ENCODE measurements at places on chromosomes 1 and 21.

- no peak for DNase-seq
Measured at GRCh38 chr1:59761443-59761842, 53.3 kb upstream of the HOOK1 start.

DNA sequence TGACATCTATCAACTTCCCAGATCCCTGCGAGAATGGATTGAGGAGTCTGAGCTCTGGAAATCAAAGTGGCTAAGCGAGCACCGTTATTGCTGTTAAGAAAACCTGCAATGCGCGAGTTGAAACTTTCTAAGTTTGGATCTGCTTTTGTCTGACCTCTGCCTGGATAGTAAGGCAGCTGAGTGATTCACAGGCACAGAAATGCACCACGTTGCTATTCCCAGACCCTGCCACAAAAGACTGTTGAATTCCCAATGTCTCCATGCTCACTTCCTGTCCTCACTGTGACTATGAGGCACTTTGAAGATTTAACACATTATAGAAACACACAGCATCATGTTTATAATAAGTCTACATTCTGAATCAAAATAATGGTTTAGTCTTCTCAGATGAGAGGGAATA is 27.1 kb upstream of the CNIH3 start:
- DNase-seq = no peak

GRCh38 chr1:219927956-219928790 is at the start of gene SLC30A10:
Gene SLC30A10, minus strand, starts transcription at chr1:219928557. Its CDS starts 117 bp downstream, at chr1:219928440.
- DNase-seq = no peak

DNA sequence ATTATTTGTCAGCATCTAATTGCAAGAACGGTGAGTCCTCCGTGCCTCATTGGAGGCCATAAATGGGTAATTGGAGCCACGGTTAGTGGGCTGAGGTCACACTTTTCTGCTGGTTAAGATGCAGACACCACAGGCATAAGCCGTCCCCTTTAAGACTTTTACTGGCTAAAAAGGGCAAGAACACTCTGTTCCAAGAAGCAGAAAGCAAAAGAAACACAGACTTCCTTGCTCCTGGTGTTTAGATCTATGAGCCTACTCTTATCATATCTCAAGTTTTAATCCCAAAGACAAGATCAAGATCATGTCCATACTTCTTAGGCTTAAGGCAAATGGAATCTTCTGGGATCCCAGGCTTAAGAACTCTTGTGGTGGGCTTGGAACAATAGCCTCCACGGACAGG is 17.3 kb upstream of the GJA5 start:
- DNase-seq = no peak

GRCh38 chr1:32771561-32772280 is 45.4 kb downstream of the YARS1 start:
- no peak for DNase-seq

DNA sequence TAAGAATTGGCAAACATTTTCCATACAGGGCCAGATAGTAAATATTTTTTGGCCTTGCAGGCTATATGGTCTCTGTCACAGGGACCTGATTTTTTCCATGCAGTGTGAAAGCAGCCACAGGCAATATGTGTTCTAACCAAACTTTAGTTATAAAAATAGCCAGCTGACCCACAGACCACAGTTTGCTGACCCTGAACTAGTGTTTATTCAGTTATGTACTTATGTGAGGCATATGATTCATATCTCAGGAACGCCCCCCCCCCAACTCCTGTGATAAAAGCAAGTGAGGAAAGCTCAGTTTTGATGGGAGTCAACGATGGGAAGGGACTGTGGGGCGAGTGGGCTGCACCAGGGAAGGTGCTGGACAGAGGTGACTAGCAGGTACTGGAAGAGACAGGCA is 80.1 kb downstream of the HMGB4 start:
- DNase-seq = no peak

DNA sequence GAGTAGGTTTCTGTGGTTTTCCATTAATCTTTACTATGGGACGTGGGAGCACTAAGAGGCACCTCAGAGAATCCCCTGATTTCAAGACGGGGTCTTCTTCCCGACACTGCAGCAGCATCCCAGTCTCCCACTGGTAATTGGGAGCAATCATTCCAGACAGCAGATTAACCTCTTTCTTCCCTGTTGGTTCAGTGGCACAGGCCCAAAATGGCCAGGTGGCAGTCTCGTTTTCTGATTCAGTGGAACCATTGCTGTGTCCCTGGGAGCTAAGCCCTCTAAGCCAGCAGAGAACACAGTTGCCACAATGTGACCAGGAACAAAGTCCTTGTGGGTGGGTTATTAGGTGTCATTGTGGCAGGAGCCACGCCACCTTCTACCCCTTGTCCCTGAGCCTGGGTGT is 342.1 kb downstream of the MATN1 start:
- DNase-seq = no peak

DNA sequence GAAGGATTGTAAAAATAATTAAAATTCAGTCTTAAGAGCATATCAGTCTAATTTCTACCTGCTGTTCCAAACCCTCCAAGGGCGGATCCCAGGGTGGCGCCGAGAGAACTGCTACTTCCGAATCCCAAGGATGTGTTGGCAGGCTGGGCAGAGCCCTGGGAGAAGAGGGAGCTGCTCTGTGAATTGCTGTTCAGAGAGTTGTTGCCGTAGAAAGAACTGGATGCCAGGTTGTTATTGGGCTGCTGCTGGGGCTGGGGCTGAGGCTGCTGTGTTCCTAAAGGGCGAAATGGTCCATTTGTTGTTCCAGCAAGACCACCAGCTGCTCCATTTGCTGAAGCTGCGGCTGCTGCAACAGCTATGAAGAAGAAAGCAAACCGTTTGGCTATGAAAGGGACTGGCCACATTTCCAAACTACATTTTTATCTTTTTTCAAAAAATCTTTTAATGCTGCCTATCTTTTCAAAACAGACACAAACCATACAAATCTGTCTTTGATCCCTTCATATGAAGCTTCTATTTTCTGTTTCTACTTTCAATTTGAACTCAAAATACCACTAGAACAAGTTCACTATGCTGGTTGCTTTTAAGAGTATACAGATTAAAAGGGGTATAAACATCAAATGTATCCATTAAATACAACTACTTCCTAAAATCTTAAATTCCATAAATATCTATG is 57.5 kb upstream of the SDC3 start:
- DNase-seq = no peak

- DNase-seq = no peak
Measured at GRCh38 chr1:2802421-2802961, 998 bp upstream of the TTC34 start.

DNA sequence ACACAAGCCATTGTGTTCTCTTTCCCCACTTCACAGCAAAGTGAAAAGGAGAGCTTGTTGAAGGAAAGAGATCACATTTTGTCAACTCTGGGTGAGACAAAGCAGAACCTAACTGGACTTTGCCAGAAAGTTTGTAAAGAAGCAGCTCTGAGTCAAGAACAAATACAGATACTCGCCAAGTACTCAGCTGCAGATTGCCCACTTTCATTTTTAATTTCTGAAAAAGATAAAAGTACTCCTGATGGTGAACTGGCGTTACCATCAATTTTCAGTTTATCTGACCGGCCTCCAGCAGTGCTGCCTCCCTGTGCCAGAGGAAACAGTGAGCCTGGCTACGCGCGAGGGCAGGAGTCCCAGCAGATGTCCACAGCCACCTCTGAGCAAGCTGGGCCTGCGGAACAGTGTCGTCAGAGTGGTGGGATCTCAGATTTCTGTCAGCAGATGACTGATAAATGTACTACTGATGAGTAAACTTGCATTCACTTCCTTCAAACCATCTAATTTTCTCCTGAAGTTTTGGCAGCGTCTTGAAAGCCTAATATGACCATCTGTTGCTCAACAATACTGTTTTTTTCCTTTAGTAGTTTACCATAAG is 43.7 kb downstream of the BACH1 start:
- DNase-seq = no peak

DNA sequence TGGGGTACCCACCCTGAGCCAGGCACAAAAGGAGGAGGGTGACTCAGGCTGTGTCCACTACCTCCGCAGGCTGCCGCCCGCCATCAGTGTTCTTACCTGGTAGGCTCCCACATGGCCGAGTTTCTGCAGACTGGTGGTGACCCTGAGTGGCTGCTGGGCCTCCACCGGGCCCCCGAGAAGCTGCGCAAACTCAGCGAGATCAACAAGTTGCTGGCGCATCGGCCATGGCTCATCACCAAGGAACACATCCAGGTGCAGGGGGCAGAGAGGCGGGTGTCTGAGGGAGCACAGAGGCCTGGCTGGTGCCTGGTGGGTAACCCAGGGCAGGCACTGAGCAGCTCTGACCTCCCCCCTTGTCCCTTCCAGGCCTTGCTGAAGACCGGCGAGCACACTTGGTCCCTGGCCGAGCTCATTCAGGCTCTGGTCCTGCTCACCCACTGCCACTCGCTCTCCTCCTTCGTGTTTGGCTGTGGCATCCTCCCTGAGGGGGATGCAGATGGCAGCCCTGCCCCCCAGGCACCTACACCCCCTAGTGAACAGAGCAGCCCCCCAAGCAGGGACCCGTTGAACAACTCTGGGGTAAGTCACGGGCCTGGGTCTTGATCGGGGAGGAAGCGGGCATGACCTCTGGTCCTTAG is 13.0 kb downstream of the SESN2 start:
- no peak for DNase-seq

DNA sequence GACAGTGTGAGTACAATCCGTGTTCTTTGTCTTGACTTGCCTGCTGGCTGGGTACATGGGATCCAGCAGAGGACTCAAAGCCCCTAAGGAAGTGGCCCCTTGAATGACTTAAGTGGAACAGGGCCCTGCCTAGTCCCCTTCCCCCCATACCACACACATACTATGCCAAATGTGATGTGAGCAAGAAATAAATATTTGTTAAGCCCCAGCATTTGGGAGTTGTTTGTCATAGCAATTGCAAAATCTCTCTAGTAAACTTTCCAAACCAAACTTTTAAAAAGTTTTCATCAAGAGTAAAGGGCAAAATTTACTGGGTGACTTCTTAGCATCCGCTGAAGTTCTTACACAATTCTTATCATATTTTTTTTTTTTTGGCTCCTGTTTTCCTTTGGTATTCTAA is 32.5 kb upstream of the CACHD1 start:
- DNase-seq = no peak

DNA sequence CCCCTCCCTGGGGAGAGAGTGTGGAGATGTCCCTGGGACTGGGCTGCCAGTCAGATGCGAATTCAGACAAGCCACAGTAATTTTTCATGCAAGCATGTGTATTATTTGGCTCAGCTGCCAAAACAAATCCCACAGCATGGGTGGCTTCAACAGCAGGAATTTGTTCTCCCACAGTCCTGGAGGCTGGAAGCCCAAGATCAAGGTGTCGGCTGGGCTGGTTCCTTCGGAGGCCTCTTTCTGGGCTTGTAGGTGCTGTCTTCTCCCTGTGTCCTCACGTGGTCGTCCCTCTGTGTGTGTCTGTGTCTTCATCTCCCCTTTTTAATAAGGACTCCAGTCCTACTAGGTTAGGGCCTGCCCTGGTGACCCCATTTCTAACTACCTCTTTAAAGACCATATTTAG is 91.9 kb upstream of the ACTRT2 start:
- no peak for DNase-seq

DNA sequence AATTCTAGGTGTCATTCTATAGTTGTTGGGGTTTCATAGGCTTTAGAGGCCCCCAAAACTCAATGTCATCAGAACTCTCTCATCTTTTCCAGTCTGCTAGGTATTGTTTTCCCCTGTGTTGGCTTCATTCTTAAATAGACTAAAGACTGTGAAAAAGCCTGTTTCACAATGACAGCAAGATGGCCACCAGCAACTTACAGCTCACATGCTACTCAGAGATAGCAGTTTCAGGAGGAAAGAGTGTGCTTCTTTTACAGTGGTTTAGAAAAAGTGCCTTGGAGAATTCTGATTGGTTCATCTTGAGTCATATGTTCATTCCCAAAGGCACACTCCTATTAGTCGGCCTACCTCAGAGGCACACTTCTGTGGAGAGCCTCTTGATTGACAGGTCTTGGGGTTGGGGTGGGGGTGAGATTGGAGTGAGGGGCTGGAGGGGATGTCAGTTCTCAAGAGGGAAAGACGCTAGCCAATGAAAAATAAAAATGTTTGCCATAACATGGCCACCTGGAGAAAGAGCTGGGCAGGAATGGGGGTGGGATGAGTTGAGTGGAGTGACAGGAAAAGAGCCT is 8.5 kb downstream of the IL23R start:
- DNase-seq = no peak

GRCh38 chr1:230011333-230012092 is 55.5 kb upstream of the GALNT2 start:
- DNase-seq = no peak

DNA sequence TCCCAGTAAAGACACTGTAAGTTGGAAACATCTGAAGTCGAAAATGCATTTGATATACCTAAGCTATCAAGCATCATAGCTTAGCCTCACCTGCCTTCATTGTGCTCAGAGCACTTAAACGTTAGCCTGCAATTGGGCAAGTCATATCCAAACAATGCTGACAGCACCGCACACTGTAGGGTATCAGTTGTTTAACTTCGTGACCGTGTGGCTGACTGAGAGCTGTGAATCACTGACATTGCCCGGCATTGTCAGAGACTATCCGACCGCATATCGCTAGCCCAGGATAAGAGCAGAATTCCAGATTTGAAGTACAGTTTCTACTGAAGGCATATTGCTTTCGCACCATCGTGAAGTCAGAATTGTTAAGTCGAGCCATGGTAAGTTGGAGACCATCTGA is 41.5 kb downstream of the GALNT2 start:
- no peak for DNase-seq

- no peak for DNase-seq
Measured at GRCh38 chr1:41894808-41895483, 23.8 kb downstream of the HIVEP3 start.

- no peak for DNase-seq
Measured at GRCh38 chr1:98325646-98326440, 335.7 kb upstream of the SNX7 start.

Data from T-helper 2 cell (primary cell).